Regular cardiac myocyte (primary cell): ENCODE measurements at places on chromosomes 3 and 15. TPM values are rescaled to one million over a fixed set of nuclear protein-coding genes. Genes with fewer than 3 reads are reported as not detected.

The PROK2 gene
- not detected in 2 replicates for total RNA-seq

The VEPH1 gene
- total RNA-seq: 99.8 and 155 TPM in 2 replicates

The DLL4 gene
- total RNA-seq: 0.28 and 0.38 TPM in 2 replicates

The IQCF5 gene
- total RNA-seq: not detected in 2 replicates

The MORC1 gene
- total RNA-seq: not detected in 2 replicates

The APEH gene
- total RNA-seq: 127 and 160 TPM in 2 replicates

The CPLX3 gene
- total RNA-seq: not detected in 2 replicates

The MYH15 gene
- 0.77 and 1.1 TPM in 2 replicates for total RNA-seq

The PFKFB4 gene
- 20.3 and 50.2 TPM in 2 replicates for total RNA-seq

The CYP1A1 gene
- 0.19 and 2.5 TPM in 2 replicates for total RNA-seq

The TNFSF10 gene
- 0.96 and 2.3 TPM in 2 replicates for total RNA-seq

The GALNT15 gene
- total RNA-seq: 4.0 and 27.1 TPM in 2 replicates

The RLBP1 gene
- not detected in 2 replicates for total RNA-seq
